Smooth muscle cell of the pulmonary artery (primary cell): ENCODE measurements at places on chromosomes 1 and 21. TPM values are rescaled to one million over a fixed set of nuclear protein-coding genes. Genes with fewer than 3 reads are reported as not detected.

PRELP gene
- 2.5 and 10.8 TPM in 2 replicates for total RNA-seq

AIM2 gene
- total RNA-seq: not detected in 2 replicates

HPCA gene
- not detected in 2 replicates for total RNA-seq

TRIM63 gene
- 0.07 and 0.30 TPM in 2 replicates for total RNA-seq

KCNJ15 gene
- 0.53 and 2.4 TPM in 2 replicates for total RNA-seq

TMEM52 gene
- total RNA-seq: 0.20 and 0.43 TPM in 2 replicates

TEKT2 gene
- 0.33 and 0.36 TPM in 2 replicates for total RNA-seq

LAMC2 gene
- 3.4 and 192 TPM in 2 replicates for total RNA-seq

C1orf87 gene
- not detected in 2 replicates for total RNA-seq

SPRR3 gene
- total RNA-seq: not detected in 2 replicates

KCNJ9 gene
- total RNA-seq: under 0.01 TPM in 1 of 2 replicates, not detected in the other
